Stimulated activated CD8-positive, alpha-beta memory T cell treated with anti-CD3 and anti-CD28 coated beads, Interleukin-7, amount 100 ng/mL, for 24 hours (primary cell): ENCODE measurements at places on chromosomes 5 and 9.

- no peak for DNase-seq
Measured at GRCh38 chr5:163447875-163448274, 10.5 kb downstream of the CCNG1 start.

- no peak for DNase-seq
Measured at GRCh38 chr9:133701321-133701980, 36.7 kb downstream of the SARDH start.

- DNase-seq: no peak
Measured at GRCh38 chr5:58666141-58666540, 83.3 kb downstream of the RAB3C start.

DNA sequence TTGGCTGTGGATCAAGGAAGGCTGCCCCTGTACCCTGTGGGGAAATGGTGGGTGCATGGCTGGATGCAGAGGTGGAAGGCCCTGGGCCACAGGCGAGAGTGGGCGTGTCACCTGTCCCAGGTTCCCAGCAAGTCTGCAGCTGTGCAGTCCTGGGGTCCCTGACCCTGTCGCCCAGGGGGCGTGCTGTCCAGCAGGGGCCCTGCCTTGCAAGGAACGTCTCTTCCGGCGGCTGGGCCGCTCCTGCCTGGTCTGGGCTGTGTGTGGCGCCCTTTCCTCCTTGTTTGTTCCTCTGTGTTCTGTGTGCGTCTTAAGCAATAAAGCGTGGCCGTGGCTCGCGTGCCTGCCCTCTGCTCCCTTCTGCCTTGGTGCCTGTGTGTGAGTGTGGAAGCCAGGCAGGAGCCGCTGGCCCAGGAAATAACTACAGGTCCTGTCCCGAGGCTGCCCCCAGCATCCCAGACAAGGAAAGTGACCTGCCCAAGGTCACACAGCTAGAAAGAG is 8.4 kb downstream of the SLC2A6 start:
- DNase-seq: no peak

DNA sequence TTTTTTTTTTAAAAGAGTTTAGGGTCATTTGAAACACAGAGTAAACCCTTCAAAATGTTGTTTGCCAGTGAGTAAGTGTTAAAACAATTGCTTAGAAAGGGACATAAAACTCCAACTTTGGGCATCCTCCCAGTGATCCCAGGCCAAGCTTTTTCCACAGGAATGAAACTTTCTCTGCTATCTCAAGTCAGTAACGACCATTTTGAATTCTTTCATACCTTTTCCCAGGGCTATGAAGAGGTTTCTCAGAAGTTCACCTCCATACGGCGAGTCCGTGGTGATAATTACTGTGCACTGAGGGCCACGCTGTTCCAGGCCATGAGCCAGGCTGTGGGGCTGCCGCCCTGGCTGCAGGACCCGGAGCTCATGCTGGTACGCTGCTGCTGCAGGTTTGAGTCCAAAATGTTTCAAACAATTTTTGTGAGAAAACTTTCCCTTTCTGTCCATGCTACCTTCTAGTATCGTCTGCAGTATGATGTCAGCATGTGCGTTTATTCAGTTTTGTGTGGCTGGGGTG is 16.8 kb downstream of the OTULIN start:
- DNase-seq: no peak

DNA sequence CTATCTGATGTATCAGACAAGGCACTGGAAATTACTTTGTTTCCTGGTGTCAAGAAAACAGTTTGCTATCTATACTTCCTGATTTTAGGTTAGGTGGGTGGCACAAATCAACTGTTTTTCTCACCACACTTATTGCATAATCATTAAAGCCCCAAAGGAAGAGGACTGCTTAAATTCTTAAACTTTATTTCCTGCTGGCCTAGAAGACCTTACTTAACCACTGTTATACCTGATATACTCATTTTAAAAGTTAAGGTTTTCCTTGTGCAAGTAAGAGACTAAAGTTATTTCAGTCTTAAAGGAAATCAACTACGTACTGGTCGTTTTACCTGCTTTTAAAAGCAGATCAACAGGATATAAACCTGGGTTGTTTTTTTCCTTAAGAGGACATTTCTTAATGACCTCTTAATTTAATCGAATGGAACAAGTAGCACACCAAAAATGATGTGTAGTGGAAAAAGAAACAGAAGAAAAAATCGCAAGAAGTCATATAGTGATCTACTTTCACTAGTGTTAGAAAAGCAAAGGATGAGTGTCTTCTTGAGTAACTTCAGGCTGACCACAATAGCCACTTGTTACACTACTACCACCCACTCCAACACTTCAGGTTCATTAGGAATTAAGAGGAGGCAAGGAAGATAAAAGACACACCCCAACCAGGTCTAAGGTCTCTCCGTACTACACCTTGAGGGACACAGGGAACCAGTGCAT is 974 bp downstream of the CLINT1 start:
- DNase-seq: no peak
